NCI-H1930 (cell line): ENCODE measurements at places on chromosomes 3 and 15.

- DNase-seq, result no peak
These were observed 15.0 kb downstream of the CDCP1 start for GRCh38 chr3:45131201-45131600.

GRCh38 chr3:61715886-61716527 lies 154.6 kb downstream of the PTPRG start:
- DNase-seq, result no peak

DNA sequence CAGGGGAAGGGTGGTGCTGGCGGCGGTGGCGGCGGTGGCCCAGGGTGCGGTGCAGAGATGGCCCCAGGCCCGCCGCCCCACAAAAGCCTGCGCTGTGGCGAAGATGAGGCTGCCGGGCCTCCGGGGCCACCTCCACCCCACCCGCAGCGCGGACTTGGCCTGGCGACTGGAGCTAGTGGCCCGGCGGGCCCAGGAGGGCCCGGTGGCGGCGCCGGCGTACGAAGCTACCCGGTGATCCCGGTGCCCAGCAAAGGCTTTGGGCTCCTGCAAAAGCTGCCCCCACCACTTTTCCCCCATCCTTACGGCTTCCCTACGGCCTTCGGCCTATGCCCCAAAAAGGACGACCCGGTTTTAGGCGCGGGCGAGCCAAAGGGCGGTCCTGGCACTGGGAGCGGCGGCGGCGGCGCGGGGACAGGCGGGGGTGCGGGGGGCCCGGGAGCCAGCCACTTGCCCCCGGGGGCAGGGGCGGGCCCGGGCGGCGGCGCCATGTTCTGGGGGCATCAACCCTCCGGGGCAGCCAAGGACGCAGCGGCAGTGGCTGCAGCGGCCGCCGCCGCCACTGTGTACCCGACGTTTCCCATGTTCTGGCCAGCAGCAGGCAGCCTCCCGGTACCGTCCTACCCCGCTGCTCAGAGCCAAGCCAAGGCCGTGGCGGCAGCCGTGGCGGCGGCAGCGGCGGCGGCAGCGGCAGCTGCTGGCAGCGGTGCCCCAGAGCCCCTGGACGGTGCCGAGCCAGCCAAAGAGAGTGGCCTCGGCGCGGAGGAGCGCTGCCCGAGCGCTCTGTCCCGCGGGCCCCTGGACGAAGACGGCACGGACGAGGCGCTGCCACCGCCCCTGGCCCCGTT lies 1.6 kb downstream of the SKOR1 start:
- no peak for DNase-seq

DNA sequence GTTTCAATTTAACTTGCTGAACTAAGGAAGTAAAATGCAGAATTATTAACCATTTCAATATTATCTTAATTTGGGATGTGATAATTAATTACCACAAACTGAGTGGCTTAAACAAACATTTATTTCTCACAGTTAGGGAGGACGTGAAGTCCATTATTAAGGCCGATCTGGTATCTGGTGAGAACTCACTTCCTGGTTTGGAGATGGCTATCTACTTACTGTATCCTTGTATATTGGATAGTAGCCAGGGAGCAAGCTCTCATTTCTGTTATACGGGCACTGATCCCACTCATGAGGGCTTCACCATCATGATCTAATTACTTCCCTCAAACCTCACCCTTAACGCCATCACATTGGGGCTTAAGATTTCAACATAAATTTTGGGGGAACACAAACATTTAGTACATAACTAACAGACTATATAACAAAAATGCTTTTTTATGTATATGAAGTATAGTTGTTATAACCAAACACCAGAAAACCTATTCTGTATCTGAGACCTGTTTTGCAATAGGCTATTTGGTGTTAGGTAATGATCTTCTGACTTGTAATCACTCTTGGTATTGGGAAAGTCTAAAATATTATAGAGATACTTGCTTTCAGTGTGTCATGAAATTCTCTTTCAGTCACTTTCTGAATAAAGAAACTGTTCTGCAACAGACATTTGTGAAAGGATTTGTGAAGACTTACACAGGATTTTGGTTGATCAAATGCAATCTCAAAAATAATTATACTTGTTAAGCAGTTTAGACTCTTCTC lies 4.7 kb upstream of the KPNA4 start:
- DNase-seq, result no peak

DNA sequence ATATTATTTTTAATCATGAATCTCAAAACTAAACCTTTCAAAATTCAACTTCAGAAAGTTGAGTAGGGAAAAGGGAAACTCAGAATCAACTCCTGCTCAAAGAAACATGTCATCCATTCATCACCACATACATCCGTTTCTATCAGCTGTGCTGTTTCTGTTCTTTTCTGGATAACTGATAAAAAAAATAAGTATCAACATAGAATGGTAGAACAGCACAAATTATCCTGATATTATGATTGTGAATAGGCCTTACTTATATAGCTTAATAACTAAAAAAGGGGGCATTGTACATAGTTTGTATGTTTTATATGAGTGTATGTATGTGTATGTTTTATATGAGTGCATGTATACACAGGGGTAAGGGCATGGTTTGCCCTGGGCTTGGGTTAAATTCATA lies 3.1 kb downstream of the TM4SF1 start:
- no peak for DNase-seq

DNA sequence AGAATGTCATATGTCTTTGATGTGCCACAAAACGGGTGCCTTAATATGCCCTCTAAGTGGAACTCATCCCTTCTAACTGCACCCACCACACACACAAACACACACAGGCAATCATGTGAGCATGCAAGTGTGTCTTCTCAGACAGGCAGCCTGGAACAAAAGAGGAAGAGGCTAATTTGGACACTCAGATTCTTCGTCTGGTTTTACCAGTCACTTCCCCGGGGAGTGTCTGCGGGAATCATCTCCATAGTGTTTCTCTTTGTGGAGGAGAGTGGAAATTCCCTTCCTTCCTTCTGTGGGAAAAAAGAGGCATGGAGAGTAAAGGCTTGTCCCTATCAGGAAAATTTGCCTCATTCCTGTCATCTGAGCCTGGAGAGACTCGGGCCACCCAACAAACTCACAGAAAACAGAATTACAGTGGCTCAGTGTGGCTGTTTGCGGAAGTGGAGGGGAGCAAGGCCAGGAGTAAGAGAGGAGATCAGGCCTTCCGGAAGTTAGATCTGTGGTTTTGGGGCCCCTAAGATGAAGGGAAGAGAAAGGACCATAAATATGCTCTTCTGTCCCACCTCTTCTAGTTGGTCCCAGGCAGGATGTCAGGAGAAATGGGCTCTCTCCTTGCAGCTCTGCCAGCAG lies 212.6 kb upstream of the SEMA6D start:
- DNase-seq, result no peak

GRCh38 chr3:174330303-174330702 lies 528.8 kb upstream of the NAALADL2 start:
- no peak for DNase-seq

- no peak for DNase-seq
These were observed 103.8 kb upstream of the PRR20G start for GRCh38 chr3:127391436-127392155.

- DNase-seq, result no peak
These were observed 195.6 kb downstream of the ZBBX start for GRCh38 chr3:167184511-167184910.

- DNase-seq, result no peak
These were observed 26.3 kb downstream of the SCN11A start for GRCh38 chr3:39025222-39025970.

DNA sequence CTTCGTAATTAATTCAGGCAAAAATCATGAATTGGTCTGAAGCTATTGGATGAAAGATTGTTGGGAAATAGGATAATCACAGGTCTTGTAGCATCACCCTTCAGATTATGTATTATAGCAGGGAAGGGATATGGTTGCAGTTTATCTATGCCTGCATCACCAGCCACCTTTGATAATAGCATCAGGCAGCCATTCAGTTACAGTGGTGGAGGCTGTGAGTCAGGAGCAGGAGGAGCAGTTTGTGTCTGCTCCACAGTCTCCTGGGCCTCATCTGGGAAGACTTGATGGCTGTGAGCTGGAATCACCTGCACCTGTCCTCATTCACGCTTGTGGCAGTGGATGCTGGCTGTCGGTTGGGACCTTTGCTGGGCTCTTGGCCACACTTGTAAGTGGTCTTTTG lies 104.3 kb upstream of the PLXNA1 start:
- no peak for DNase-seq

- DNase-seq, result no peak
These were observed 293.6 kb downstream of the FGF12 start for GRCh38 chr3:192433704-192434103.

DNA sequence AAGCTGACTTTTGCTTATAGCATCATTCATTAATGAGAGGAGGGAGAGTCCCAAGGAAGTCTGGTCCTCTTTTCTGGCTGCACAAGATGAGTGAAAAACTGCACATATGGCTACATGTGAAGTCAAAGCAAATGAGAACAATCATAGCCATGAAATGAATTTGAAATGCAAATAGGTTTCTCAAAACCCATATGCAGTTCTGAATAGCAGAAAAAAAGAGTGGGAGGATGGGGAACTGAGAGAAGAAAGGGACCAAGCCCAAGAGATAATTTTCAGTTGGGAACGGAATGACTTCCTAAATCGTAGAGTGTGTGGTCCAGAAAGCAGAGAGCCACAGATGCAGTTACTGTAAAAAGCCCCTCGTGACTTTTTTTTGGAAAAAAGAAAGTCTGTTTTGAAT lies 66.3 kb downstream of the GTPBP8 start:
- no peak for DNase-seq

GRCh38 chr3:23431764-23432163 lies 228.6 kb downstream of the UBE2E2 start:
- no peak for DNase-seq

DNA sequence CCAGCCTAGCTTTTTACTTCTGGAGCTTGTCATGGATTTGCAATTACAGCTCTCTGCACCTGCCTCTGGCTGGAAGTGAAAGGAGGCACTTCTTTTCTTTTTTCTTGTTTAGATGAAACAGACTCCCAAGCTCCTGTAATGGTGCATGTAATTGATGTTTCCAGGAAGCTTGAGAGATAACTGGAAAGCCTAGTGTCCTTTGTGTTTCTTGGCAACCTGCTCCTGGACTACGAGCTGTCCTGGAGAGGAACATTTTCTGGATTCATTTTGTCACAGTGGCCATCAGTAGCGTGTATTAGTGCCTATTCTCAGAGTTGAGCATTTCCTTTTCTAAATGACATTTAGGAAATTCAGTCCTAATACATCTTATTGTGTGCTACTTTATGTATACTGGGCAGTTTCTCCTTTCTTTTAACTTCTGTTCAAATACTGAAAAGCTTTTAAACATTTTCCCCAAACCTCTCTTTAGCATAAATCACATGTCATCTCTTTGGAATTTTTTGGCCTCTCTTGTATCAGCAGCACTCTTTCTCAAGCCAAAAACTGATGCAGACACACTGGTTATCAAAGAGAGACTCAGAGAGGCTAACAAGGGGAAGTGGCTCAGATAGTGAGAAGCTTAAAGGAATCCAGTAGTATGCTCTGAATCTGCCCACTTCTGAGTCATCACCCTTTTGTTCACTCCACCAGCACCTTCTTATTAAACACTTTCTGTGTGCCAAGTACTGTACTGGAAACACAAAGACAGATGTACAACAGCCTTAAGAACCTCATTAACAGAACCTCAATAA lies 62.6 kb upstream of the SLC2A2 start:
- DNase-seq, result no peak

DNA sequence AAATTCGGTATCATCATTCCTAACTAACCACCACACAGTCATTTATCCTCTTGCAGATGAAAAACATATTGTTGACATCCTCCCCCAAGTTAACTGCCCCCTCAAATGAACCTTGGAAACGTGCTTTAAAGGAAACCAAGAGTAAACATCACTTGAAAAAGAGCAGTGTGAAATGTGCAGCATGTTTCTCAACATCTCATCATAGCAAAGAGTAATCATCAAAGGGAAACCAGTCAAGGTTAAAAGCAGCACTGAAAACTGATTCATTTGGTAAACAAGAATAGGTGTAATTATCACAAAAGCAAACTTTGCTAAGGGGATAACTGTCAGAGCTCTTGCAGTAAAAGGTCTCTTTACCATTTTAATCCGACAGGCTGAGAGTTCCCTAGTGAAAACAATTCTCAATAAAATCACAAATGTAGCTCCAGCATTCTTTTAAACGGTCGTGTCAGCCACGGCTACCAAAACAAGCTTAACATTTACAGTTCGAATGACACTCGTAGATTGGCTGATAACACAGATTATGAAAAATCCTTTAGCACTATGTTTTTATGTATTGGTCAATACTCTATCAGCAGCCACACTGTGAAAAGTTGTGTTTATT lies 461.0 kb downstream of the GBE1 start:
- DNase-seq, result no peak

DNA sequence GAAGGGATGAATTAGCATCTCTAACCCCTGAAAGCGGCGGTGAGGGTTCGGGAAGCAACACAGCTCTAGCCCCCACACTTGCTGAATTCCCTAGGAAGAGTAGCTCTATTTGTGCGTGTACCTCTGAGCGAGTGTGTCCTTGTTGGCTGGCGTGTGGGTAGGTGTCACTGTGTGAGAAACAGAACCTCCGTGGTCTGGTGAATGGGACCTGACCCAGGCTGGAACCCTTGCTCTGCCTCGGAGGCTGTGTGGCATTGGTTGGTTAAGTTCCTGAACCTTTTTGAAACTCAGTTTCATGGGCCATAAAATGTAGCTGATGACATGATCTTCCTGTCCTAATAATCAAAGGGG lies 414 bp upstream of the TMEM115 start:
- DNase-seq, result no peak

GRCh38 chr15:73388256-73388781 lies 19.6 kb upstream of the HCN4 start:
- no peak for DNase-seq

- no peak for DNase-seq
These were observed 29.3 kb upstream of the CPNE4 start for GRCh38 chr3:132064114-132064513.

GRCh38 chr3:106338582-106339214 lies 469.9 kb upstream of the CBLB start:
- DNase-seq, result no peak

- DNase-seq, result no peak
These were observed 256.0 kb downstream of the SV2B start for GRCh38 chr15:91356083-91356482.

GRCh38 chr3:190229632-190230424 lies 92.4 kb downstream of the CLDN1 start:
- DNase-seq, result no peak

GRCh38 chr3:13420831-13421765 lies 976 bp upstream of the NUP210 start:
- no peak for DNase-seq

- no peak for DNase-seq
These were observed 64.4 kb upstream of the TAMM41 start for GRCh38 chr3:11910971-11911531.

GRCh38 chr3:22244761-22245521 lies 493.9 kb upstream of the ZNF385D start:
- DNase-seq, result no peak
